ENCODE measurements at places on chromosomes 7 and 10.

DNA sequence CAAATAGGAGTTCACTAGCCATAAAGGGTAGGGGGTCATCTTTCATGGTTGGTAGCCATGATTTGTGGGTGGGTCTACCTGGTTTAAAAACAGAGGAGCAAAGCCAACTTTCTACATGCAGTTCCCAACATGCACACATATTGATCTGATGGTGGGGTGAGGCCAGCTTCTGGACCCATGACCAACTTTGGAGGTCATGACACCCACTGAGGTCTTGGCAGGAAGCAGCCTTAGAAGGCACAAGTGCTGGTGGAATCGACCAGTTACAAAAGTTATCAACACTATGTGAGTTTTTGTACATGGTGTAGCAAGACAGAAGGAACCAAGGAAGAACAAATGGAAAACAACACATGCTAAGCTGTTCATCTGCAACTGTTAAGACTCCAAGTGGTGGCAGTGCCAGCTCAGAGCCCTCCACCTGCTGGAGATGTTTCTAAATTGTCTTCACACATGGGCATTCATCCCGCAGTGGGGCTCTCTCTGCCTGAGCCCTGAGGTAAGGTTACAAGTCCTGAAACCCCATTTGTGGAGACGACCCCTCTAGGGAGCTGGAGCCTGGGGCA lies 101.1 kb upstream of the TCF7L2 start:
- DNase-seq = no peak

GRCh38 chr7:1768832-1769231 lies 98.8 kb downstream of the ELFN1 start:
- no peak for DNase-seq

DNA sequence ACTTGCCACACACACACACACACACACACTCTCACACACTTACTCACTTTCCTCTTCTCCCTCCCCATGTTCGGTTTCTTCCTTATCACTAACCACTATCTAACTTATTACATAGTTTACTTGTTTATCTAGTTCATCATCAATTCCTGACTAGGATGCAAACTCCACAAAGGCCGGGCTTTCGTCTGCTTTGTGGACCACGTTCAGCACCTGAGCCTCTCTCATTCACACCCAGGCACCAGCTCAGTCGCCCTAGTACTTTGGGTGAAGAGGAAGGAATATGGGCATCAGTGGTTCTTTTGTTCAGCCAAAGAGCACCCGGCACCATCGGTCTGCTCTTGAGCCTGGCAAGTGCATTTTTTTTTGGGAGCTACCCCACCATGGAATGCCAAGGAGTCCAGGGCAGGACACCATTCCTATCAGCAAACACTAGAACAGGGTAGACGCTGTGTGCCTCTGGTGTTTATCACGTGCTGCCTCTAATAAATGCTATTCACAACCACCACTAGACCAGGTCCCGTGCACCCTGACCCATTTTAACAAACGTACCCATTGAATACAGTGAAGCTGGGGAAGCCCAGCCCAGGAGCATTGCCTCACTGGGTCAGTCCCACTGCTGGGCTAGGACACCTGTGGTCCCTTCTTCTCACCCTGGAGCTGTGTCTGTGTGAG lies 2.2 kb downstream of the C10orf67 start:
- no peak for DNase-seq

- DNase-seq = peak; percentile 21
Observed at GRCh38 chr7:138785587-138786437, 12.0 kb upstream of the TMEM213 start.

- no peak for DNase-seq
Observed at GRCh38 chr7:36806891-36807290, 82.6 kb upstream of the AOAH start.

- no peak for DNase-seq
Observed at GRCh38 chr7:127390817-127391590, 1.5 kb downstream of the ZNF800 start.

DNA sequence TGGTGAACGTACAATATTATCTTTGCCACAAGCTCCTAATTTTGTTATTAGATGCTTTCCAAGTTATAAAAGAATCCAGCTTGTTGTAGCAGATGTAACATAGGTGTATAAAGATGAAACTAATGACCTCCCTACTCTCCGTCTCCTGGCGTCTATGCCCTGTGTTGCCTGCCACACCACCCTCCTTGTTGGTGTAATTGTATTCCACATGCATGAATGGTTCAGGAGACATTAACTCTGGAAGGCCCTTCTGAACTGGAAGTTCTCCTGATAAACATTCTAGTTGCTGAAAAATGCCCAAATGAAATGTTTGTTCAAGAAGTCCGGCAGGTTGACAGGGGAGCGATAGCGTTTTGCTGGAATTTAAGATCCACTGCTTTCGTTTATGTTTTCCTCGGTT lies 53.9 kb upstream of the SEPHS1 start:
- no peak for DNase-seq

- DNase-seq = no peak
Observed at GRCh38 chr10:29249018-29249417, 39.9 kb upstream of the LYZL1 start.

GRCh38 chr10:72250666-72251065 lies 23.1 kb upstream of the DDIT4 start:
- DNase-seq = peak; percentile 86

- peak; percentile 89 for DNase-seq
Observed at GRCh38 chr10:60611291-60611747, 167.0 kb upstream of the CDK1 start.

DNA sequence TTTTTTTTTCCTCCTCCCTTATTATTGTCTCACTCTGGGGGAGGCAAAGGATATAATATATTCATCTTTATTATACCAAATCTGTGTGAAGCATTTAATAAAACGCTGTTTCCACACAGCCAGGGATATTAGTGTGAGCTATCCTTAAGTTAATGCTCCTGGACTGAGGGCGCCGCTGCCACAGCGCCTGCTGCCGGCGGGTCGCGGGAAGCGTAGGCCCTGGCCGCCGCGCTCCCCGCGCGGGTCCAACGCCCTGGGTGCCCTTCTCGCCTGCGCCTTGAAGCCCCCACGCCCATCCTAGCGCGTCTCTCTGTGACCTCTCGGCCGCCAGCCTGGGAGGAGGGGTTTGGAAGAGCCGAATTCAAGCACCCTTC lies 9.5 kb upstream of the LBX1 start:
- DNase-seq = no peak

DNA sequence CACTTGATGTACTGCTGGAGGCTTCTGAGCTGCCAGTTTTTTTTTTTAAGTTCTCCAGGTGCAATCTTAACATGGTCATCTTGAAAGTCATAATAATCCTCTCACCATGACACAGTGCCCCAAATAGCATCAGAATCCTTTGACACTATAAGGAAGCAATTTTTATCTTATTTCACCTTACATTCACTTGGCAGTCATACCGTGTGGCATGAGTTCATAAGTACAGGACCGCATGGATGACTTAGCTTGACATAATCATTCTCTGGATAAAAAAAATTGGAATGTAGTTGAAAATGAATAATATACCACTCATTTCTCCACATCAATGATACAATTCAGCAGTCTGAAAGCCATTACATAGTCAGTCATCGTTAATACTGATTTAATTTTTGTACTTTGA lies 25.6 kb upstream of the TMEM196 start:
- DNase-seq = no peak

DNA sequence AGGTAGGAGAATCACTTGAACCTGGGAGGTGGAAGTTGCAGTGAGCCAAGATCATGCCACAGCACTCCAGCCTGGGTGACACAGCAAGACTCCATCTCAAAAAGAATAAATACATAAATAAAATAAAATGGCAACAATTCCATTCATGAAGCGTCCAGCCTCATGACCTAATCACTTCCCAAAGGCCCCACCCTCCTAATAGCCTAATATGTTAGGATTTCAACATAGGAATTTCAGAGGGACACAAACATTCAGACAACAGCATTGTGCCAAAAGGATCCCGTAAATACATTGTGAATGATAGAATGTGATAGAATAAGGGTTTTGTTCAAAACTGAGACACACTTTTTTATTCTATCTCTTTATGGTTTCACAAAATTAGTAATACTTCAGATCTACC lies 90.3 kb downstream of the FAM107B start:
- no peak for DNase-seq

GRCh38 chr10:131897297-131897899 lies 3.4 kb upstream of the PPP2R2D start:
- DNase-seq = no peak

DNA sequence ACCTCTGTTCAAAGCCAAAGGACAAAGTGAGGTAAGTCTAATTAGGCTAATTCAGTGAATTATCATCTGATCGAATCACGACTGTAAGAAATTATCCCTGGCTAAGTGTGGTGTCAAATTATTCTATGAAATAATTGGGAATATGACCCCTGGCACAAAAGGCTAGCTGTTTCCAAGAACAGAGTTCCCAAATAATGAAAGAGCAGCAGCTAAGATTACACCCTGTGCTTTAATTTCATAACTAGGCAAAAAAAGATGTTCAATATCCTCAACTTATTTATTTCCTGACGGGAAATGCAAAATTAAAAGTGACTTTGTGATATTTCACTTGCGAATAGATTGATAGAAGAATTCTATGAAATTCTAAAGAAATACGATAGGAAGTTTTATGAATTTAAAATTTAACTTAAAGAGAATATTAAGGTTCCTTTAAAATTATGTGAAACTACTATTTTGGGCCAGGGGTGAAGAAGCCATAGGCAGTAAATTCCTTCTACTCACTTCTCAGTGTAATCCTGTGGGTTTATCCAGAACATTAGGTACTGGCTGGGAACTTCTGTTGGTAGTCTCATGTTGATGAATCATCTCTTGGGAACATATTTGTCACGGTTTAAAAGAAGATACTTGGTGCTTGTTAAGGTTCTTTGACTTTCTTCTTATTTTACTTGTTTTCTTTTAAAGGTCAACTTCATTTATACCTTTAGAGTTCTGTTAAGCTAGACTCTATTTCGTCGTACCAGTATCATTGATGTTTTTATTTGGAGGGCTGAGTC lies 148.5 kb downstream of the POLR1F start:
- DNase-seq = peak; percentile 77

DNA sequence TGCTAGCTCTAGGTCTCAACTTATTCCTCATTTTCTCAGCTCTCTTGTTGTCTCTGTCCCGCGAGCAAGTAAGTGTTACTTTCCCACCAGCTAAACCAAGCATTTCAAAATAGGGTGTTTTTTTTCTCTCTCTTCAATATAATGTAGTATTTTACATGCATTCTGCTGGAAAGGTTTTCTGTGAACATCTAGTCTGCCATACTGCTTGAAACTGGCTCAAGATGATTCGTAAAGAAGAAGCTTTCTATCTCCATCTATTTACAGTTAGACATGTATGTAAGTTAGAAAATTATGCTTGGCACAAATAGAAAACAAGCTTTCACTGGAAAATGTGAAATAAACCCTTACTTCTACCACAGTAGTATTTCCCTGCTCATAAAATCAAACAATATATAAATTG lies 31.2 kb downstream of the C1QL3 start:
- DNase-seq = no peak

All from astrocyte (in vitro differentiated cells and primary cell).